T-helper 2 cell (primary cell): ENCODE measurements at places on chromosomes 3 and 15.

DNA sequence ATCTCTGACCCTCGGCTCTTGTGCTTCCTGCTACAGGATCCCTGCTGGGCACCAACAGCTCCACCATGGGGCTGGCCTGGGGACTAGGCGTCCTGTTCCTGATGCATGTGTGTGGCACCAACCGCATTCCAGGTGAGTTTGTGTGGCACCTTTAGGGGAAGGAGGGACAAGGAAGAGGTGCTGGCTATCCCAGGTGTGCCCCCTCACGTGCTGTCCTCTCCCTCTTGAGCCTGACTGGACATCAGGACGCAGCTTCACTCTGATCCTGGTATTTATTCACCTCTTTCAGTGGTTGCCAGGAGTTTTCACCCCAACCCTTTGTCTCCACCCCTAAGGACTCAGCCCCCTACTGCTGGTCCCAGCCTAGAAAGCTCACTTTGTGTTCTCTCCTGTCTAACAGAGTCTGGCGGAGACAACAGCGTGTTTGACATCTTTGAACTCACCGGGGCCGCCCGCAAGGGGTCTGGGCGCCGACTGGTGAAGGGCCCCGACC is 960 bp downstream of the THBS1 start:
- DNase-seq, result no peak

- no peak for DNase-seq
Observed at GRCh38 chr3:8621872-8622271, 22.7 kb downstream of the SSUH2 start.

- no peak for DNase-seq
Observed at GRCh38 chr15:70281811-70282307, 184.1 kb upstream of the TLE3 start.

- no peak for DNase-seq
Observed at GRCh38 chr3:173711619-173712018, 314.1 kb downstream of the NLGN1 start.

DNA sequence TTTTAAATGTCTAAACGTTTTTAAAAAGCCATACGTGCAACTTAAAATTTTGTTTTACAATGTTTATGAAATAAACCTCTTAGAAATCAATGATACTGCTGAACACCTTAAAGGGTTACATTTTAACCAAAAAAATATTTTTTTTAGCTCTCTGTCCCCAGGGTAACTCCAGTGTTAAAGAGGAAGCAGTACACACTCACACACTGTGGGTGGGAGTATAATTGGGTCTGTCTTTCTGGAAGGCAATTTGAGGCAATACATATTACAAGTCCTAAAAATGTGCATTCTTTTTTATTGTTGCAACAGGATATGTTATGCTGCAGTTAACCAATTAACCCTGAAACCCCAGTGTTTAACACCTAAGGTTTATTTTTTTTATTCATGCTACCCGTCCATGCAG is 34.1 kb downstream of the WHAMM start:
- no peak for DNase-seq

DNA sequence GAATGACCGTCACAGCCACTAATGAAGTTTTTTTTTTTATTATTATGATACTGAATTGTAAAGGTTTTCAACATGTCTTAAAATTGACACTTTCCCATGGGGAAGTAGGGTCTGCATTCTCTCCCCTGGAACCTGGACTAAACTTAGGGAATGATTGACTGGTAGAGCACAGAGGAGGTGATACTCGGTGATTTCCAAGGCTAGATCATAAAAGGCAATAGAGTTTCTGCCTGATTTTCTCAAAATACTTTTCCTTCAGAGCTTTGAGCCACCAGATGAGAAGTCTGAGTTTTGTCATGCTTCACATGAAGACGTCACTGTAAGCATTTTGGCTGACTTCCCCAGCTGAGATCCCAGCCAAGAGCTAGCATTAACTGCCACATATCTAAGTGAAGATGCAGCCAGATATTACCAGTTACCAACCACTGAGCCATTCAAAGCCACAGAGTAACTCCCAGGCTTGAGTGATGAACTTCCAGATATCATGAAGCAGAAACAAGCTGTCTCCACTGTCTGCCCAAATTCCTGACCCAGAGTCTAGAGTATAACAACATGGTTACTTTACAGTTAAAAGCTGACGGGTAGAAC is 105.8 kb downstream of the LSAMP start:
- no peak for DNase-seq

DNA sequence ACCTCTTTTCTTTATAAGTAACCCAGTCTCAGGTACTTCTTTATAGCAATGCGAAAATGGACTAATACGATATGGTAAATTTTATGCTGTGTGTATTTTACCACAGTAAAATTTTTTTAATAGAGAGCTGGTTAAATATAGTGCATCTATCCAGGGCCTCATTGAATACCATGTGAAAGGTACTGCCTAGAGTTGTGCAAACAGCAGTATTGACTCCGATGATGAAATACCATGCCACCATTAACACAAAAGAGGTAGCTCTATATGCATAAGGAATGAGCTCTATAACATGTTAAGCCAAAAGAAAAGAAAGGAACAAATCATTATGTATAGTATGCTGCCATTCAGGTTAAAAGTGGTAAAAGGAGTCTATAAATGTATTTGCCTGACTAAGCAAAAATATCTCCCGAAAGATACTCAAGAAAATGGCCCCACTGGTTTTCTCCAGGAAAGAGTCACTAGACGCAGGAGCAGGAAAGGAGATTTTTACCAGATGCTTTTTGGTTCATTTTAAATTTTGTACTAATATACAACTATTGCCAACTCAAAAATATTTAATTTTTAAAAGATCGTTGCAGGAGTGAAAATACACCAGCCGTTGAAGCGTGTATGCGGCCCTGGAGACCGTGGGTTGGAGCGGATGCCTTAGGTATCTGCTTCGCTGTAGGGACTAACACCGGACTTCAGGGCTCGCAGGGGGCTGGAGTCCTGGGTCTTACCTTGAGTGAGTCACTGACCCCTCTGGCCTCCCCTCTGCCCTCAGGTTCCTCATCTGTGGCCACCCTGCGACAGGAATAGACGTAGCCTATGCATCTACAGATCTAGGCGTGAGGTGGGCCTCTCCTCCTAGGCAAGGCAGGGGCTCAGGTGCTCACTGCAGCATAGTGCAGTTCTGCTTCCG is 120.1 kb downstream of the CHSY1 start:
- no peak for DNase-seq

GRCh38 chr15:68299436-68299835 is 21.9 kb downstream of the FEM1B start:
- DNase-seq, result no peak

DNA sequence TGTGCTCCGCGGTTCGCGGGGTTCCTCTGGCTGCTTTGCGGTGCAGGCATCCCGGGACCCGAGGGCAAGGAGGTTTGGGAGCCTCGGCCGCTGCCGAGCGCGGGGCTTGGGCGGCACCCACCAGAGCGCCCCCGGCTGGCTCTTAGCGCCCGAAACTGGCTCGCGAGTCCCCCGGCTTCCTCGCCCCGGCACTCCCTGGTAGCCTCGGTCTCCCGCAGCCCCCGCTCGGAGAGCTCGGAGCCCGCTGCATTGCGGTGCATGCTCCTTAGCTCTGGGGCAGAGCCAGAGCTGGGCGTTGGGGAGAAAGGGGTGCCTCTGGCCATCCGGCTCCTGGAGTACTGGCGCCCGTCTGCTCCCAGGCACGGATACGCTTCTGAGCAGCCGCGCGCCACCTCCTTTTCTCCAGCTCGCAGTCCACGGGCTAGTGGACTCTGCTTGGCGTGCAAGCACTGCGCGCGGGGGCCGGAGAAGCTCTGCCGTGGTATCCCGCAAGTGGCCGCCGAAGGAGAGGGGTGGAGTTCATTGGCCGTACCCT is 753 bp downstream of the EPHB1 start:
- no peak for DNase-seq
